ENCODE measurements at places on chromosomes 3 and 15.

GRCh38 chr15:90271459-90272166, 6.1 kb downstream of the NGRN start:
- DNase-seq = no peak

DNA sequence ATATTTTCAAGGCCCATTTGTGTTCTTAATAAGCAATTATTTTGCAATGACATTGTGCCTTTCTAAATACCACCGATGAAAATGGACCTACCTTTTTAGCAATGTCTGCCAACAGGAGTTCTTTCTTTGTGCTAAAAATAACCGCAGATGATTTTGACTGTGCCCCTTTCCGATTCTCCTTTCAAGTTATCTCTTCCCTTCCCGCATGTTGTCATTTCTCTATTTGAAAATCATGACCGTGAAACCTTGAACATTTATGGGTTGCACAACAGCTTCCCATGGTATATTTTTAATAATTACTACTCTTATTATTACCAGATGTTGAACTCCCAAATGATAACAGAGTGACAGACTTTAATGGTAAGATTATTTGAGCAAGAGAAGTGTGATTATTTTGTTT, 10.3 kb upstream of the ETFA start:
- no peak for DNase-seq

GRCh38 chr3:23000371-23000770, 202.8 kb upstream of the UBE2E2 start:
- no peak for DNase-seq

DNA sequence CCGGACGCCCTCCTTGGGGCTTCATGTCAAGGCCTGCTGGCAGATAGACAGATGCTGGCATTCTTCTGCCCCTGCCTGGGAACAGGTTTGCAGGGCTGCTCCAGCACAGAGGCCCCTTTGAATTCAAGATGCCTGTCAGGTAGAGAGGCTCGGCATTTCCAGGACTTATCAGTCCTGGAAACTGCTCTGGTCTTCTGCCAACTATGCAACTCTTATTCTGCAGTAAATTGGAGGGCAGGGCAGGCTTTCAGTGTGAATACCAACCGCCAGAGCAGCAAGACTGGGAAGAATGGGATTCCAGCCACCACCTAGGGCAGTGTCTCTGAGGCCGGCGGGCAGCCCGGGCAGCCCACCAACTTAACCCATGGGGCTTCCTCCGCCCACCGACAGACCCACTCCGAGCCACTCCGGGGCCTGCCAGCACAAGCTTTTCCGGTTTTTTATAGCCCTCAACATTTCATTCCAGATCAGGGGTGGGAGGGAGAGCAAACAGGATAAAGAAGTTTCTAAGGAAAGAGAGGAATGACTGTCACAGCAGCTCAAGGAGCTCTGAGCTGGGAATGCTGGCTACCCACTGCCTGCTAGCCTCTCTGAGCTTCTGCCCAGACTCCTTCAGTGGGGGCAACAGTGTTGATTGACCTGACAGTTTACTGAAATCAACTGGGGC, 140.9 kb downstream of the NTRK3 start:
- DNase-seq = no peak

DNA sequence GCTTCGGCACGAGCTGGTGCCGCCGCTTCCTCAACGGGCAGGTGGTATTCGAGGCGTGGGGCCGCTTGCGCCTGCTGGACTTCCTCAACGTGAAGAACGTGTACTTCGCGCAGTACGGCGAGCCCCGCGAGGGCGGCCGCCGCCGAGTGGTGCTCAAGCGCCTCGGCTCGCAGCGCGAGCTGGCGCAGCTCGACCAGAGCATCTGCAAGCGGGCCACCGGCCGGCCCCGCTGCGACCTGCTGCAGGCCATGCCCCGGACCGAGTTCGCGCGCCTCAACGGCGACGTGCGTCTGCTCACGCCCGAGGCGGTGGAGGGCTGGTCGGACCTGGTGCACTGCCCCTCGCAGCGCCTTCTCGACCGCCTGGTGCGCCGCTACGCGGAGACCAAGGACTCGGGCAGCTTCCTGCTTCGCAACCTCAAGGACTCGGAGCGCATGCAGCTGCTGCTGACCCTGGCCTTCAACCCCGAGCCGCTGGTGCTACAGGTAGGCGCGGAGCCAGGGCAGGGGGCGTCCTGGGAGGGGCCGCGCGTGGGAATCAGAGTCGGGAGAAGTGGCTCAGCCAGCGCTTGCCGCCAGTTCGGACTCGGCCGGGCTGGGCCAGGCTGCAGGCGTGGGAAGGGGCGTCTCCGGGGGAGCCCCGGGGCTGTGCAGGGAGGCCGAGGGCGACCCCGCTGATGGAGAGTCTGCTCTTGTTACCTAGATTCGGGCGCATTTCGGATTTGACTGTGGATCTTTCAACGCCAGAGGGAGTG, 1.1 kb downstream of the DIPK2A start:
- peak; percentile 79 for DNase-seq

DNA sequence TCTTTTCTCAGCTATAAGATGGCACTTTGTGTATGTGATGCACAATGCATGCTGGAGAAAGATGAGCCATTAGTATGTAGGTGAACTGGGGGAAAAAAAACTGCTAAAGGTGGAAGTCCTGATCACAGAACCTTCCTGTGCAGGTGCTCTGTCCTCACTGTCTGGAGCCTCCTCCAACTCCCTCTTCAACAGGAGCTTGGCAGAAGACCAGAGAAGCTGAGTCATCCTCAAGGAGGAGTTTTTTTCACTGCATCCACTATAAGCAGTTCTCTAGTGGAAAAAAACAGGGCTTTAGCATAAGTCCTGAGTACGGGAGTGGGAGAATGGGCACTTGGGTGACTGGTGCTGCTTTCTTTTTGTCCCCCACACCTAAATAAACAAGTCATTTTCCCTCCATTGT, 168.4 kb upstream of the CADPS start:
- DNase-seq = peak; percentile 23
